ENCODE measurements at places on chromosomes 7 and 10.

- peak; percentile 10 for DNase-seq
Observed at GRCh38 chr7:15197042-15197977, 294.8 kb upstream of the DGKB start.

DNA sequence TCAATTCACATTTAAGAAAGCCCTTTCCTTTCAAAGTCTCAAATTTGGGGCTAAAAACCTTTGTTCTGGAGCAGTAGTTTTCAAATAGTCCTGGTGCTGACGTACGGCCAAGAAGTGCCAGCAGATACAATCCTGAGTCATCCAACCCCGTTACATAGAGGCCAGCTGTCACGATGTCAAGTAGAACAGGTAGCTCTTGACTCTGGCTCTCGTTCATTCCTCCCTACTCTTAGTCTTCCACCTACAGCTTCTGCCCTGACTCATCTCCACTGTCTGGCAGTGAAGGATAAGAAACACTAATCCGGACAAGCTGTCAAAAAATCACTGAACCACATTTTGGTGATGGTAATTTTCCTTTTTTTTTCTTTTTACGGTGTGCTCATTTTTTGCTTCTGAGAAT is 132.4 kb upstream of the PTN start:
- peak; percentile 61 for DNase-seq

DNA sequence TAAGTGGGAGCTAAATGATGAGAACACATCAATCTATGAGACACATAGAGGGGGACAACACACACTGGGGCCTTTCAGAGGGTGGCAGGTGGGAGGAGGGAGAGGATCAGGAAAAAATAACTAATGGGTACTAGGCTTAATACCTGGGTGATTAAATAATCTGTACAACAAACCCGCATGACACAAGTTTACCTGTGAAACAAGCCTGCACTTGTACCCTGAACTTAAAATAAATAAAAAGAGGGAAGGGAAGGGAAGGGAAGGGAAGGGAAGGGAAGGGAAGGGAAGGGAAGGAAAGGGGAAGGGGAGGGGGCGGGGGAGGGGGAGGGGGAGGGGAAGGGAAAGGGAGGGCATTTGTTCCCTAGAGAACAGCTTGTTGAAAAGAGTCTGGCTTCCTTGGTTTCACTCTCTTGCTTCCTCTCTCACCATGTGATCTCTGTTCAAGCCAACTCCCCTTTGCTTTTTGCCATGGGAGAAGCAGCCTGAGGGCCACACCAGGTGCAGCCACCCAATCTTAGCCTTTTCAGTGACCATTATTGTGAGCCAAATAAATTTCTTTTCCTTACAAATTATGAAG is 57.7 kb downstream of the FAM13C start:
- DNase-seq, result no peak

DNA sequence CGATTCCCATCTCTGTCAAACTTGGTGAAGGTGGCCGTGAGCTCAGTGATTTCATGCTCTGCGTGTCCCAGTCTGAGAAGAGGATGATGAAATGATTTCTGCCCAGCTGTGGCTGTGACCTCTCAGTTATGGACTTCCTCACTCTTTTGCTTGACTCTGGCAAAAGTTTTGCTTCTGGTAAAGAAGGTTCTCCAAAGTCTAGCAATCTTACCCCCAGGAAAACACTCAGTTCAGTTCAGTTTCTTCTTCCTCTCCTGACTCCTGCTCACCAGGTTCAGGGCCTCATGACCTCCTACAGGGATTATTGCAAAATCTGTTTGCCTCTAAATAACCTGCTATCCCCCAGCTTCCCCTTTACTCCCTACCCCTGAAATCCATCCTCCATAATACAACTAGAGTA is 4.9 kb upstream of the BLOC1S2 start:
- DNase-seq, result no peak

GRCh38 chr7:79287981-79288380 is 165.5 kb downstream of the MAGI2 start:
- DNase-seq, result peak; percentile 61

DNA sequence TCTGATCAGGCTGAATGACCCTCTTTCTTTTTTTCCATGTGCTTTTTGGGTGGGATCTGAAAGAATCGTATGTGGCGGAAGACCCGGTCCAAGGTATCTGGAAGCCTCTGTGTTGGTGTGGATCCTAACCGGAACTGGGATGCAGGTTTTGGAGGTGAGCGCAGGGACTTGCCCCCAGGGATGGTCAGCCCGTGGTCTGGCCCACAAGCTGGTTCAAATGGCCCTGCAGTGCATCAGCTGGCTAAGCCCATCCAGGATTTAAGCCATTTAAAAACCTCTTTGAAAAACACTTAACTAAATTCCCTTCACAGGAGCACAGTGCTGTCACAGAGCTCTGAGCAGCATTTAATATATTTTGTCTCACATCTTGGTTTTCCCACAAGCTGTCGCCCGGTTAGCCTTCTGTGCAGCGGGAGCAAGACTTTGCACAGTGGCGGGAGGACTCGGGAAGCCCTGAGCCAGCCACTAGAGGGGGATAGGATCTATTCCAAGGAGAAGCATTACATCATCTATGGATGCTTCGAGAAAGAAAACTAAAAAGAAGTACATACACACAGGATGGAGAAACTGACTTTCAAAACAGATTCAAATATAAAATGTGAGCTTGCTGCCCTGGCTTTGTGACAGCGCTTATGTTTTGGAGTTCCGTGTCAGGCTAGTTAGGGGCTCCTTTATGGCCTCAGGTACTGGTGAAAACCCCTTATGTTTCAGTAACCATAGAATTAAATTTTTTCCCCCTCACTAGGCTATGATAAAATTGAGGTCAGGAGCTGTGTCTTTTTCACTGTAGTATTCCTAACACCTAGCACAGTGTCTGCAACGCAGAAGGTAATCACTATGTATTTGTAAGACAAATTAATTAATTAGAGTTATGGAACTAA is 11.3 kb downstream of the CPA2 start:
- DNase-seq, result peak; percentile 76

DNA sequence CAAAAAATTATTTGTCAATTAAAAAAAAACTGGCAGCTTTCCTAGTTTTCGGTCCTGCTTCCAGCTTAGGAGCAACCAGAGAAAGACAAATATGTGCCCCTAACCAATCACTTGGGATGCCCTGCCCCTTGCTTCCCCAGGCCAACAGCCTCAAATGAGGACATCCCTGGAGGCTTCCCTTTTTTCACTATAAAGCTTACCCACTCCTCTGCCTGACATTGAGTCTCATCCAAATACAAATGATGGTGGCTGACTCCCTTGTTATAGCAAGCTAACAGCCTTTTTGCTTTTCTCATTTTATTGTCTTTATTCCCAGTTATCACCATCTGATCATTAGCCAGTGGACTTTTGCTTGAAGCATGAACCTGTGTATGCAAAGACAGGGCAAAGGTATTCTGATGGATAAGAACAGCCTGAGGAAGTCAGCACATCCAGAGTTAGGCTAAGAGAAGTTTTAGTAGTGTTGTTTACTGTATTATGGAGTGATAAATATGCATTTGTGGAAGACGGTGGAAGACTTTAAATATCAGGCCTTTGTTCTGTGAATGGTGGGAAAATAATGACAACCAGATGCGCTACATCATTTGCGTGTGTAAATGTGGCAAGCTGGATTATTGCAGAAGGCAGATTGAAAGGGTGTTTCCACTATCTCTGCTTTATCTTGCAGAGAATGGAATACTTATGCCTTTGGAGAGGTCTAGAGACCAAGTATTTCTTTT is 1.7 kb upstream of the CCM2 start:
- DNase-seq, result no peak

DNA sequence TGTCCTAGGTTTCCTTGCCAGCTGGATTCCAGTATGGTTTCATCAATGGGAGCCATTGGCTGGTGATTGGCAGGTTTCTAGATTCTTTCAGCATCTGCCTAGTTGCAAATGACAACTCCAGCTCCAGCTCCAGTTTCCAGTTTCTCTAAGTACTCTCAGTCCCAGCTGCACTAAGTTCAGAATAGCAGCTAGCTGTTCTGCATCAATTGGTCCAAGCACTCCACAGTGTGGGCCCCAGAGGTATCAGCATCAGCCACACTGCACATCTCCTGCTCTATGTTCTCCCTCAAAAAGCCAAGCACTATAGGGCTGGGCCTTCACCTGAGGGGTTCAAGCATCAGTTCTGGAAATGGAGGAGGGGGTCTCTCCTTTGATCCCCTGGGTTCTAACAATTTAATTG is 143.4 kb downstream of the VPS50 start:
- DNase-seq, result no peak

- no peak for DNase-seq
Observed at GRCh38 chr7:43317075-43317474, 204.6 kb downstream of the HECW1 start.

DNA sequence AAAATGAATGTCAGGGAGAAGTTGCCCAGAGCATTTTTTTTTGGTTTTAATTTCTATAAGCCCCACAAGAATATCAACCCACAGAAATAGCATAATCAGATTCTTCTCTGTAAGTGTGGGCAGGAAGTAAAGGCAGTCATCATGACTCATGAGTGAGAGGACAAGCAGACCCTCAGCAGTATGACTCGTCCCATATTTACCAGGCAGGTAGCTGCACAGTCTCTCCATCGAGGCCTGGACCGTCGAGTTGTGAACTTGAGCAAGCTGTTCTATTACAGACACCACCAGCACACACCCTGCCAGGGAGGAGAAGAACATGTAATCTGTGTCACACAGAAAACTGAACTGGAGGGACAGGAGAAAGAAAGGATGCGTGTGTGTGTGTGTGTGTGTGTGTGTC is 37.8 kb downstream of the AOAH start:
- DNase-seq, result peak; percentile 52

DNA sequence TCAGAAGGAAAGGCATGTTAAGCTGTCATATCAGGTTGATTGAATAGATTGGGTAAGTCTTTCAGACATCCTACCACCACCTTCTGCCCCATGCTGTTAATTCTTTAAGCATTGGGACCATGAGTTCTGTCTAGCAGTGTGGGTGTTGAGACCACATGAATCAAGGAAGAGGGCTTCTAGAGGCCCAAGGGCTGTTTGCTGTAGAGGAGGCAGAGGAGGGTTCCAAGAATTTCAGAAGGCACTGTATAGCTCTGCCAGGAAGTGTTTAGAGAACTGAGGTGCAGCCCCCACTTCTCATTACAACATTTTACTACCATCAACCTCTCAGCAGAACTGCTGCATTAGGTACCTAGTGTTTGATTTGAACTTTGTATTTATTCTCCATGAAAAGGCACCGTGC is 720.2 kb downstream of the AUTS2 start:
- DNase-seq, result no peak

- DNase-seq, result no peak
Observed at GRCh38 chr10:20984662-20985061, 87.6 kb upstream of the NEBL start.
